ENCODE measurements at places on chromosomes 7 and 10. TPM values are rescaled to one million over a fixed set of nuclear protein-coding genes. Genes with fewer than 3 reads are reported as not detected.

DNA sequence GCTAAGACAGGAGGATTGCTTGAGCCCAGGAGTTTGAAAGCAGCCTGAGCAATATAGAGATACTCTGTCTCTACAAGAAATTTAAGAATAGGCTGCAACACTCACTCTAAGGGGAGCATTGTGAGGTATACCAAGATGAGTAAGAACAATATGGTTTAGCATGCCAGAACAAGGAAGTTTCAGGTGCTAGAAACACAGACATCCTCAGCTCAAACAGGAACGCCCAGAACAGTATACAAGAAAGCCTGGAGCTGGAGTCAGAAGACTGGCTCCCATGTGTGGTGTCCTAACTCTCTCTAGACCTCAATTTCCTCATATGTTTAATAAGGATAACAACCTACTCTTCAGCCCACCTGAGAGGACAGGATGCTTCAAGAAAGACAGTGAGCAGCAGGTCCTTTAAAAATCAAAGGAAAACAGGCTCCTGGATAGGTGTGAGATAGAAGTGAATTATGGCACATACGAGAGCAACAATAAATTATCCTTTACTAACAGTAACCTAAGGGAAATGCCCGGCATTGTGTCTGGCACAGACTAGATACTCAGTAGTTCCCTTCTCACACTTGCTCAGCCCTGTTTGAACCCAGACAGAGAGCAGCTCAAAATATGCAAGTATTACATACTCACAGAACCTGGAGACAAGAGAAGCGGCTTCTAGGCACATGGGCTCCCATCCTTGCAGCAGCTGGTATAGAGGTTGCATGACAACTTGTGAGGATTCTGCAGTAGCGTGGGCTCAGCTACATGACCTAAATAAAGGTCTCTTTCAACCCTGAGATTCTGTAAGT is 45.4 kb downstream of the KAT6B start:
- no peak overlapping the region for H3K4me3 ChIP-seq
- no peaks in the 10 kb centered on the region for H3K36me3 ChIP-seq
- no peaks in the 10 kb centered on the region for H3K27me3 ChIP-seq
- no peak overlapping the region for H3K27ac ChIP-seq

DNA sequence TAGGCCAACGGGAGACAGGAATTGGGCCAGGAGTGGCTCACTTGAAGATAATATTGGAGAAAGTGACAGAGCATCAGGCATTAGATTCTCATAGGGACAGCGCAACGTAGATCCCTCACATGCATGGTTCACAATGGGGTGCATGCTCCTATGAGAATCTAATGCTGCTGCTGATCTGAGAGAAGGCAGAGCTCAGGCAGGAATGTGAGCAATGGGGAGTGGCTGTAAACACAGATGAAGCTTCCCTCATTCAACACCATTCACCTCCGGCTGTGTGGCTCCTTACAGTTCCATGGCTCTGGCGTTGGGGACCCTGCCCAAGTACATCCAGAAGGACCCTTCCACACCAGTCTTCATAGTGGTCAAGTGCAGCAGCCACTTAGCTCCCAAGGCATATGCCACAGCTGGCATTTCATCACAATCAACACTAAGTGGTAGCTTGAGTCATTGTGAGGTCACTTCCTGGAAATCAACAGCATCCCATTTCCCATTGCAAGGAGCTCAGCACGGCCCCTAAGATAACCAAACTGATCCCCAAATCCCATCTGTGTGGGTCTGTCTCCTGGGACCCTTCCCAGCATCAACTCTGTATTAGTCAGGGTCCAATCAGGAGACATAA is 174.5 kb downstream of the TPST1 start:
- DNase-seq: no peak
- peaks cover 16% of the 10 kb centered on the region for H3K36me3 ChIP-seq
- H3K27ac ChIP-seq: no peak overlapping the region
- H3K4me1 ChIP-seq: no peaks in the 10 kb centered on the region
- no peaks in the 10 kb centered on the region for H3K27me3 ChIP-seq
- H3K4me3 ChIP-seq: no peak overlapping the region

- no peak overlapping the region for H3K27ac ChIP-seq
- no peak for DNase-seq
- no peaks in the 10 kb centered on the region for H3K36me3 ChIP-seq
Measured at GRCh38 chr7:96823274-96823673, 113.6 kb upstream of the SEM1 start.

- peaks cover 9% of the 10 kb centered on the region for H3K4me1 ChIP-seq
- H3K4me3 ChIP-seq: no peak overlapping the region
- DNase-seq: no peak
- H3K36me3 ChIP-seq: no peaks in the 10 kb centered on the region
- no peak overlapping the region for H3K27ac ChIP-seq
Measured at GRCh38 chr10:34156781-34157425, 658.2 kb downstream of the PARD3 start.

GRCh38 chr10:102764470-102765161 is 20.9 kb downstream of the WBP1L start:
- no peak for DNase-seq
- H3K27ac ChIP-seq: peak overlapping the region; percentile 14
- peaks cover 92% of the 10 kb centered on the region for H3K4me1 ChIP-seq
- no peak overlapping the region for H3K4me3 ChIP-seq

DNA sequence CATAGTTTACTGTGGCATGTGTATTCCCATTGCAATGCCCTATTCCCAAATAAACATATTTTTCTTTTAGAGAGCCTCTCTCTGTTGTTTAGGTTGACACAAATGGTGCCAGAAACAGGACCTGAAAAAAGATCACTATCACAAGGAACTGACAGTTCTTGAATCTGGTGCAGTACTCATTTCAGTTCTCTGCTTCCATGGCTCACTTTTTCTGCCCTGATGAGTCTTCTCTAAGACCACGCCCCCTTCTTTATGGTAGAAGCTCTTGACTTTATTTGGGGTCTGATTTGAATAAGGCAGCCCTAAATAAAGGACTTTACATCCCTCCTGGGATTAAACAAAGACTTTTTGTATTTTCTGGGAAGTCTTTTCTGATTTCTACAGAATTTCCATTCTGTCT is 3.5 kb upstream of the CCDC126 start:
- no peak overlapping the region for H3K4me3 ChIP-seq
- no peaks in the 10 kb centered on the region for H3K36me3 ChIP-seq
- H3K4me1 ChIP-seq: peaks cover 11% of the 10 kb centered on the region
- no peak overlapping the region for H3K27ac ChIP-seq
- no peak for DNase-seq
- H3K27me3 ChIP-seq: no peaks in the 10 kb centered on the region

DNA sequence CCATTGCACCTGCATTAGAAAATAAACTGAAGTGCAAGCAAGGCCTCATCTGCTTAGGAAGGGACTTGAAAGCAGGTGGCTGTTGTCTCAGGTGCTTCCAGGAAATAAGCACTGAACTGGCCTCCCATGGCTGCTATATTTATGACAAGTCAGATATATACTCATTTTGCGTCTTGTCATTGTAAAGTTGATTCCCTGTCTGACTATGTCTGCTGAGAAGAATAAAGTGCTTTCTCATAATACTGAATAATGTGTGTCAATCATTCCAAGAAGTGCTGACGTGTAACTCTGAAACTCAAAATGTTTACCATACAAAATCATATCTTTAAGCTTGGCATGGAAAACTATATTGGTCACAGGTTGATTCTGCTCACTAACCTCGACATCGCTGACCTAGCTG is 44.9 kb upstream of the SVOPL start:
- no peak for DNase-seq
- no peak overlapping the region for H3K27ac ChIP-seq
- no peaks in the 10 kb centered on the region for H3K4me1 ChIP-seq
- no peak overlapping the region for H3K4me3 ChIP-seq
- H3K27me3 ChIP-seq: no peaks in the 10 kb centered on the region

DNA sequence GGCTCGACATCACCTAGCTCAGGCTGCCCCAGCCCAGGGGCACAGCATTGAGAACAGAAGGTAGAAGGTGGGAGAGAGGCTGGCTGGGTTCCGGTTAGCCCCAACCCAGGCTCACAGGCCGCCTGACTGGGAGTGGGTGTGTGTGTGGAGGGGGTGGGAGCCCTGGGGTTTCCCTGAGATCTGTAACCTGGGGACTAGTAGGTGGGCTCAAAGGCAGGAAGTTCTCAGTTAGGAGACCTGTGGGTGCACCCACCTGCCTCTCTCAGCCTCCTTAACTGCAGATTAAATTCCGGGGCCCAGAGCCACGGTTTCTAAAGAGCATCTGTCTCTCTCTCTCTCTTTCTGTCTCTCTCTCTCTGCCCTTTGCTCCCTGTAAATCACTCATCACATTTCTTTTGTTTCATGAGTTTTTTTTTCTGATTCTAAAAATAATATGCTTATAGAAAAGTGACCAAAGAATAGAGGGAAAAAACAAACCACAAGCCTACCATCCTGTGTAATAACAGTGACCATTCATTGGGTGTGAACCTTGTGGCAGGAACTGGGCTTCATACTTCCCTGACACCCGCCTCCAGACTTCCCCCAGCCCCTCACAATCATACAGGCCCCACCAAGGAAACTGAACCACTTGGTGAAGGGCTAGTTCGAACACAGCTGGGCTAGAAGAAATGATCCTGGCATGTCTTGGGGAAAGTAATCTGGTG is 83.4 kb upstream of the SMNDC1 start:
- H3K4me3 ChIP-seq: no peak overlapping the region
- no peaks in the 10 kb centered on the region for H3K36me3 ChIP-seq
- H3K27me3 ChIP-seq: no peaks in the 10 kb centered on the region
- H3K4me1 ChIP-seq: peaks cover 6% of the 10 kb centered on the region
- H3K27ac ChIP-seq: no peak overlapping the region

DNA sequence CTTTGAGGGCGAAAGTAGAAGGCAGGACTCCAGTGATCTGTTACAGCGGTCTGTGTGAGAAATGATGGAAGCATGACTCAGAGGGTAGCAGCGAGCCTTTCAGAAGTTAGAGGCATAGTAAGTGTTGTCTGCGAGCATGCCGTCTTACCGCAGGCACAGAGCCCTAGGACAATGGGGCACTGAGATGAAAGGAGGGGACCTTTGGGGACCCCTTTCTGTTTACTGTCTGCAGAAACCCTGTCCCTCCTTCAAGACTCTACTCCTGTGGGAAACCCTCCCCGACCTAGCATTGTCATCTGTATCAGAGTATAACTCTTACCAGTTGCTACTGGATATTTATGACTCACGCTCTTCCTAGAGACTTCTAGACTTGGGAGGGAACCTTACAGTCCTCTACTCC is 87.2 kb upstream of the AGK start:
- no peaks in the 10 kb centered on the region for H3K36me3 ChIP-seq
- H3K27me3 ChIP-seq: no peaks in the 10 kb centered on the region
- H3K27ac ChIP-seq: no peak overlapping the region
- no peak for DNase-seq

DNA sequence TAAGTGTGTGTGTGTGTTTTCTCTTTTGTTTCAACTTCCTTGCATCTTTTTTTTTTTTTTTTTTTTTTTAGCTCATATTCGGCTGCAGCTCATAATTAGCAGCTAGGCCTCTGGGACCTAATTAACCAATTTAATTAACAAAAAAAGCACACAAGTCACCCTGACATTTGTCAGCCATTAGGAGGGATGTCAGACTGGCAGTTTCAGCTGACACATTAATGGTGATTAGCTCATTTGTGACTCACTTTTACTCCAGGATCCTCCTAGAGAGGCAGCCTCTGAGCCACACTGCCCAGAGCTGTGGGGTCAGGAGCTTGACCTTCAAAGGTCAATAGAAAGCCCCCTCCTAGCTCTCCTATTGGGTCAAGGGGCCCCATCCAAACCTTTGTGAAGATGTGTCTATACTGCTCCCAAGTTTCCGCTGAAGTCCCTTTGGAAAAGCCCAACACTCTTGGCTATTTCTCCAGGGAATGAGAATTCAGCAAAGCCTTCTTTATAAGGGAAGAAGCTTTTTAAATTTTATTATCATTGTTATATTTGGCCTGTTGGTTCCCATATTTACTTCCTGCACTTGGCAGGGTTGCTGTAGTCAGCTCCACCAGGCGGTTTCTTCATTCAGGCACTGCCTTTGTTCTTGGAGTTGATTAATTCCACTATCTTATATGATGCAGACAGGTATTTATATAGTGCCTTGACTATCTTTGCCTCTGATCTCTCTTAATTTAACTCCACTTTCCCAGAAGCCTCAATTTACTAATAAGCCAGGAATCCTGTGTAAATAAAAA is 109.5 kb upstream of the HABP2 start:
- H3K27ac ChIP-seq: no peak overlapping the region
- no peak overlapping the region for H3K4me3 ChIP-seq
- no peaks in the 10 kb centered on the region for H3K4me1 ChIP-seq
- DNase-seq: peak; percentile 19

GRCh38 chr10:88728107-88728763 is 22.2 kb downstream of the LIPK start:
- no peaks in the 10 kb centered on the region for H3K4me1 ChIP-seq
- no peak overlapping the region for H3K4me3 ChIP-seq
- no peak overlapping the region for H3K27ac ChIP-seq
- no peak for DNase-seq
- H3K27me3 ChIP-seq: no peaks in the 10 kb centered on the region
- no peaks in the 10 kb centered on the region for H3K36me3 ChIP-seq

- no peak for DNase-seq
- no peaks in the 10 kb centered on the region for H3K36me3 ChIP-seq
- no peak overlapping the region for H3K27ac ChIP-seq
- no peaks in the 10 kb centered on the region for H3K4me1 ChIP-seq
Measured at GRCh38 chr7:121992068-121992467, 119.1 kb downstream of the PTPRZ1 start.

DNA sequence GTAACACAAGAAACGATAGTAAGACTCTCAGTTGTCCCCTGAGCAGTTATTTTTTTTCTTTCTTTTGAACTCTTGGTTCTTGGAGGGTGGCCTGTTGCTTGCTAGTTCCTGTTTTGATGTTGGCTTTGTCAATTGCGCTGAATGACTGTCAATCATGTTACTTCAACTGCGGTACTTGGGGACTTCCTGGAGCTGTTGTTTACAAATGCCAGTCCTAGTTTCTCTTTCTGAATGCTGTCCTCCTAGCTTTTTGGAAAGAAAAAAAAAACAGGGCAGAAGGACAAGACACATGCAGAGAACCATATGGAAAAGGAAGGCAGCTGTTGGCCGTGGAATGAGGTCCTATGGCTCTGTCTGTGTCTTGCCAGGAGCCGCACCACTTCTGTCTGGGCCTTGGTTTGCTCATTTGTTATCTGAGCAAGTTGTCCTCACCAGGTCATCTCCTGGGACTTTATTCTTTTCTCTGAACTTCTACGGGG is 7.0 kb upstream of the PDCD4 start:
- H3K4me1 ChIP-seq: peaks cover 11% of the 10 kb centered on the region
- no peak for DNase-seq
- H3K36me3 ChIP-seq: no peaks in the 10 kb centered on the region
- H3K4me3 ChIP-seq: no peak overlapping the region
- H3K27me3 ChIP-seq: no peaks in the 10 kb centered on the region

DNA sequence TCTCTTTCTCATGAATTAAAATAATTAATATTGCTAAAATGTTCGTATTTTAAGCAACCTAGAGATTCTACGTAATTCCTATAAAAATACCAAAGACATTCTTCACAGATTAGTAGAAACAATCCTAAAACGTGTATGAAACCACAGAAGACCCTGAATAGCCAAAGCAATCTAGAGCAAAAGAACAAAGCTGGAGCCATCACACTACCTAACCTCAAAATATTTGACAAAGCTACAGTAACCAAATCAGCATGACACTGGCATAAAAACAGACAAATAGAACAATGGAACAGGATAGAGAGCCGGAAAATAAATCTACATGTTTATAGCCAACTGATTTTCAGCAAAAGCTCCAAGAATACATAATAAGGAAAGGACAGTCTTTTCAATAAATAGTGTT is 105.5 kb upstream of the PTN start:
- H3K27ac ChIP-seq: no peak overlapping the region
- H3K4me3 ChIP-seq: no peak overlapping the region
- no peaks in the 10 kb centered on the region for H3K36me3 ChIP-seq

Gene IKZF5
- total RNA-seq: 5.7 TPM

Gene CASP2
- 11.7 TPM for total RNA-seq

Gene IQUB
- 5.6 TPM for total RNA-seq

Gene METTL27
- total RNA-seq: 1.8 TPM

Gene C10orf67
- not detected for total RNA-seq

Gene SLC25A13
- total RNA-seq: 13.3 TPM

Gene KLF6
- total RNA-seq: 114 TPM

Data from esophagus muscularis mucosa (tissue), 4 donors.